Stimulated activated CD8-positive, alpha-beta memory T cell treated with anti-CD3 and anti-CD28 coated beads, Interleukin-4, amount 100 ng/mL, for 1 hour (primary cell): ENCODE measurements at places on chromosomes 3 and 15.

DNA sequence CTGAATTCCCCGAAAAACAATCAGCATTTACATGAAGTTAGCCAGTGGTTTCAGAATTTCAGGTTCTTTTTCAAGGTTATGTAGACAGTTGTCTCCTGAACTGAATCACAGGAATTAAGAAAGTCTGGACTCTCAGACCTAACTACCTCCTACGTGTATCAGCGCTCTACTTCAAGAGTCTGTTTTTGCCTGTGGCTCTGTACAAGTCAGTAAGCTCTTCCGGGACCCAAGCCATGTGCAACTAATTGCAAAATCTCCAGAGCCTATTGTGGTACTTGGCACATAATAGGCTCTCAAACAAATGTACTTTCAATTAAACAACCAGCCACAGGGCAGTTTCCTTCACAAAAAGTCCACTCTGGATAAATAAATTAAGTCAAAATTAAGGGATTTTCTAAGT lies 414.2 kb downstream of the PDCD6IP start:
- no peak for DNase-seq

DNA sequence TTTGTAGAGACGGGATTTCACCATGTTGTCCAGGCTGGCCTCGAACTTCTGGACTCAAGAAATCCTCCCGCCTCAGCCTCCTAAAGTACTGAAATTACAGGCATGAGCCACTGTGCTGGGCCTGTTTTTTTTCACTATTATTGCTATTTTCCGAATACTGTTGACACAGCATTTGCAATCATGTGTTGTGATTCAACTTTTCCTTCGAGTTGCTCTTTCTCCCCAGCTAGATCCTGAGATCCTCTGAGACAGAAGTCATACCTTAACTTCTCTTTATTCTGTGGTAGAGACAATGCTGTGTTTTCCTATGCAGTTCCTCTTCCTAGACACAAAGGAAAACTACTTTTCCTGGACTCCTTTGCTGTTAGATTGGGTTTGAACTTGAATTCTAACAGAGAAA lies 46.4 kb upstream of the USP3 start:
- DNase-seq, result no peak

DNA sequence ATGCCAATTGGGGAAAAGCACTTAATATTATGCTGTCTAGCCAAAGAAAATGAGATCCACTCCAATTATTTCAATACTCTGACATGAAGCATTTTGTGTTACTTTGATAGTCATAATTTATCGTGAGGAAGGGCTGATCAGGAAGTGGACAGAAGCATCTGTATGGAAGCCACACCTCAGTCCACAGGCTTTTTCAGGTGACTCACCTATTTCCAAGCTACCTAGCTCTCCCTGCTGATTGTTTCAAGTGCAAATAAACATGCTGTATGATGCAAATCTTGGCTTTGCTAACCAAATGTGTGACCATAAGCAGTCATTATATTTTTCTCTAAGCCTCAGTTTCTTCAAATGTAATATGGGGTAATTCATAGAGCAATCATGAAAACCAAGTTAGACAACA lies 30.8 kb upstream of the CPB1 start:
- DNase-seq, result no peak

GRCh38 chr3:139906418-139906817 lies 28.6 kb upstream of the CLSTN2 start:
- no peak for DNase-seq

DNA sequence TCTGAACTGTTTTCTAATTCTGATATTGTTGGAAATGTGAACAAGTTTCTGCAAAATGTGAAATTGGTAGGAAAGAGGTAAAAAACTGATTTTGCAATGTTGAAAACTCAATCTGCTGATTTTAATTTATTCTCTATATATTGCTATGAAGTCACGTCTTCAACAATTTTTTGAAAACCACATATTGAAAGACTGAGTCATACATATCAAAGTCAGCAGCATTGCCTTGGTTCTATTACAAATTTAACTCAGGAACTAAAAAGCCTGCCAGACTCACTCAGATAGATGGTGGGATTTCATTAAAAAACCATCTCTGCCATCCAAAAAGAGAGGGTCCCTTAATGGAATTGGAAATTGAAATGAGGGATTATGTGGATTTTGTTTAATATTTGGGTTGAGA lies 351.4 kb downstream of the CNTN3 start:
- DNase-seq, result no peak

DNA sequence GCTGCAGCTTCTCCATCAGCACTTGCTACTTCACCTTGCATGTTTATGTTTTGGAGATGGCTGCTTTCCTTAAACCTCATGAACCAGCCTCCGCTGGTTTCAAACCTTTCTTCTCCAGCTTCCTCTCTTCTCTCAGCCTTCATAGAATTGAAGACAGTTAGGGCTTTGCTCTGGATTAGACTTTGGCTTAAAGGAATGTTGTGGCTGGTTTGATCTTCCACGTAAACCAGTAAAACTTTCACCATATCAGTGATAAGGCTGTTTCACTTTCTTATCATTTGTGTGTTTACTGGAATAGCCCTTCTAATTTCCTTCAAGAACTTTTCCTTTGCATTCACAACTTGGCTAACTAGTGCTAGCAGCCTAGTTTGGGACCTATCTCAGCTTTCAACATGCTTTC lies 11.7 kb upstream of the GNAT1 start:
- DNase-seq, result no peak

DNA sequence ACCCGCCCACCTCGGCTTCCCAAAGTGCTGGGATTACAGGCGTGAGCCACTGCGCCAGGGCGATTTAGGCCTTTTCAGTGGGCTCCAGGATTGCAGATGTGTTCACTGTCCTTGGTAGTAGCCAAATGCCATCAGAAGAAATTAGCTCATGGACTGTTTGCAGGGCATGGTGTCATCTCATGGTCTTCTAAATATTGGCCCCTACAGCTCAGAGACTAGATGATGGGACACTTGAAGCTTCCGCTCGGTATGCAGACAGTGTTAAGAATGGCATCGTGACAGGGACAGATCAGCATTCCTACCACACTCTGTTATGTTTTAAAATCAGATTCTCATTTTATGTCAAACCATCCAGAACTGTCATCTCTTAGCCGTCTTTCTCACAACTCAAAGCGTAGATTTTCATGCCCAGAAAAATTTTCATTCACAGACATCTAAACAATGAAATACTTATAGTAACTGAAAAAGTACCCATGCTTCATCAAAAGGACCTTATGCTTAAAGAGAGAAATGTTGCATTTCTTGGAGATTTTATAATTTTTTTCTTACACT lies 24.9 kb downstream of the SLCO3A1 start:
- DNase-seq, result no peak

DNA sequence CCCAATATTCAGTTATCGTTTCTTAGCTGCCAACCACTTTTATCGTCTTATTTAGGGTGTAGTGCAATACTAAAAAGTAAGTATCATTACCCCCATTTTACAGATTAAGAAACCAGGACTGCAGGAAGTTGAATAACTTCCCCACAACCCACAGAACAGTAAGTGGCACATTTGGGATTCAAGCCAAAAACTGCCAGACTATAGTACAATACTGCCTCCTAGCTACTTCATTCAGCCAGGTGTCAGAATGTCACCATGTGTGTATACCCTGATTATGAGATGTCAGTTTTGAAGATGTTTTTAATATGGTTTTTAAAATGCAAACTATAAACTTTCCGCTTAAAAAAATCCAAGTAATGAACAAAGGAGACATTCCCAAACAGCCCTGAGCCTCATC lies 74.2 kb upstream of the PROK2 start:
- DNase-seq, result no peak

GRCh38 chr3:195068084-195069080 lies 202.6 kb downstream of the XXYLT1 start:
- no peak for DNase-seq

GRCh38 chr15:45200799-45201556 lies 13.2 kb upstream of the SHF start:
- DNase-seq, result peak; percentile 51

DNA sequence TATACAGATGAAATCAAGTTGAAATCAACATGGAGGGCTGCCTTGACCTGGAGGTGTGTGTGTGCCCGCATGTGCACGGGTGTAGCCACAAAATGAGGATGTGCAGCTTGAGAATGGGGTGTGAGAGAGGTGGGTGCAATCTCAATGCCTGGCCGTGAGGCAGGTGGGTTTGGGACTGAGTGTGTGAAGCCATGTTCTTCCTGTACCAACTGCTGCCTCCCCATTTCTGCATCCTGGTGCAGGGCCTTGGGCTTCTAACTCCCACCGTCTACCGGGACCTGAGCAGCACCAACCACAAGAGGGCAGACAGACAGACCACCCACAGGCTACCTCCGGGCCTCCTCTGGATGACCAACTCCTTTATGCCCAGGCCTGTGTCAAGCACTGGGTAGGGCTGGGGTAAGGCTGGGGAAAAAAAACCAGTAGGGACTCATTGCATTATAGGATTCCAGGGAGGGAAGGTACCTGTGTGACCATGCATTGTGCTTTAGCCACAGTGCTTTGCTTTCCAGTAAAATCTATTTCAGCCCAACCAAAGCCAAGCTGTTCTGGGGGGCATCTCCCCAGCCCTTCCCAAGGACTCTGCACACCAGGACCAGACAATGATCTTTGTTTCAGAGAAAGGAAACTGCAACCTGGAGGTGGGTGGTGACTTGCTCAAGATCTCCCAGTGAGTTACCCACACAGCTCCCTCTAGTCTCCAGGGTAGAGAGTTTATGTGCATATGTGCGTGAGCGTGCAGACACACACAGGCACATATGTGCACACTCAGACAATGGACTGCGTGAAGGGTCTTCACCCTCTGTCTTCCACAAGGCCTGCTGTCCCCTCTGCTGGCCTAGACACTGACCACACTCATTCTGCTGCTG lies 162.2 kb upstream of the TLE3 start:
- no peak for DNase-seq

DNA sequence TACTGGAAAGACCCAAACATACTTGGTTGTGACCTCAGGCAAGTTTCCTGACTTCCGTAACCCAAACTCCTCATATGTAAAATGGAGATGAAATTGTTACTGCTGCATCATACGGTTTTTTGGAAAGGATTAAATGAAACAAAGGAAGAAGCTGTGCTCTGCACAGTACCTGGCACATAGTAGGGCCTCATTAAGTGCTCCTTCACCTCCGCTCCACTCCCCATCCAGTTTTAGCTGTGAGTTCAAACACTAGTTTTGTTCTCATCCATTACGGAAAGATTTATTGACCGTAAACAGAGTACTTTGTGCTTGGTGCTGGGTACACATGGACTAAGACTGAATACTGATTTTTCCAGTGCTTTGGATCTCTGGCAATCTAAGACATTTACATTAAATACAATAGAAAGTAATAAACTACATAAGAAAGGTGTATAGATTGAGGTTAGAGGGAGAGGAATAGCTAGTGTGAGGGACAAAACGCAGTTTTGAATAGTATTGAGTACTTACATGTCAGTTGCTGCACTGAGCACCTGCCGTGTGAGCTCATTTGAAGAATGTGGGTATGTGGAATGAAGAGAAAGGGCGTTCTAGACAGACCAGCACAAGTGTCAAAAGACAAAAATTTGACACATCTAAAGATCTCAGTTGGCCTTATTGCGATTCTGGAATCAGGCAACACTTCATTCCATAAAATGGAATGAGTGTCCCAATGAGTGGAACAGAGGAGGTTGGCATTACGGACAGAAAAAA lies 594 bp upstream of the ICE2 start:
- DNase-seq, result no peak

- no peak for DNase-seq
Measured at GRCh38 chr3:190658106-190658505, 144.2 kb downstream of the IL1RAP start.

- DNase-seq, result no peak
Measured at GRCh38 chr15:42037656-42038055, 16.8 kb upstream of the PLA2G4E start.

GRCh38 chr3:192636517-192637444 lies 90.6 kb downstream of the FGF12 start:
- no peak for DNase-seq

DNA sequence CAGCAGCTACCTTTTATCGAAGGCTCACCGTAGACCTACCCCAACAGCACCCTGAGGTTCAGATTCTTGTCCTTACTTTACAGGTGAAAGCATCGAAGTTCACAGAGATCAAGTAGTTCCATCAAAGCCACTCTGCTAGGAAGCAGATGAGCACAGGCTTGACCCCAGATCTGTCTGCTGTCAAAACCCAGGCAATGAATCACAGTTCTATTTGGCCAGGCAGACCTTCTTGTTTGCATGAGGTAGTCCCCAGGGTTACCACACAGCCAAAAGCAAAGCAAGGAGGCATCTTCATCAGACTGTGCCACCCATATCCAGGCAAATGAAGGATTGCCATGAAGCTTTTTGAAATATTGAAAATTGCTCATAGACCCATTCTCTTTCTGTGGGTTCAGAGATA lies 33.0 kb downstream of the HES1 start:
- no peak for DNase-seq

DNA sequence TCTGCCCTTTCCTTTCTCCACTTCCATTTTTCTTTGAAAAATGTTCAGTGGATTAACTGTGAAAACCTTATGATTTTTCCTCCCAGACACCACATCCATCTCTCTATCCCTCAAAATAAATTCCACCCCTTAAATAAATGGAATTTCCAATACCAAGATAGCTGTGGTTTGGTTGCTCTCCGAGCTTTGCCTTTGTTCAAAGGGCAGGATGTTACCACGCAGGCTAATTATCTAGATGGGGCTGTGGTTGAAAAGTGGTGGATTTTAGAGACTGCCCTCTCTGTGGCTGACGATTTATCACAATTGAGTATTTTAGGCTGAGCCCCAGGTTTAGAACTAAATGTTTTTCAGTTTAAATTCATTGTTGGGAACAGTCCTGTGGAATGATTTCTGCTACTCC lies 36.9 kb upstream of the CMSS1 start:
- no peak for DNase-seq

DNA sequence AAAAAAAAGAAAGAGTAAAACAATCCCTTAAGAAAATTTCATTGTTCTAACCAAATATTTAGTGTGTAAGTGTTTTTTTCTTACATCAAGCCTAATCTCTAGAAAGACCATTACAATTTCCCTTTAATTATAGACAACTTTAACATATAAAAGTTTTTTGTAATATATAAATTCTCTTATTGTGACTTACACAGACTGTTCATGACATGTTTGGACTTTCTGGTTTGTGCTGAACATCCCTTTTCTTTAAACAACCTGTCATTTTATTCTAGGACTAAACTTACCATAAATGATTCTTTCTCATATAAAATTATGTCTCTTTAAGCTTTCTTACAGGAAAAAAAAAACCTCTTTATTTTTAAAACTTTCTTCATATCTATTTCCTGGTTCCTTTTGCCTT lies 13.0 kb upstream of the BTLA start:
- no peak for DNase-seq

DNA sequence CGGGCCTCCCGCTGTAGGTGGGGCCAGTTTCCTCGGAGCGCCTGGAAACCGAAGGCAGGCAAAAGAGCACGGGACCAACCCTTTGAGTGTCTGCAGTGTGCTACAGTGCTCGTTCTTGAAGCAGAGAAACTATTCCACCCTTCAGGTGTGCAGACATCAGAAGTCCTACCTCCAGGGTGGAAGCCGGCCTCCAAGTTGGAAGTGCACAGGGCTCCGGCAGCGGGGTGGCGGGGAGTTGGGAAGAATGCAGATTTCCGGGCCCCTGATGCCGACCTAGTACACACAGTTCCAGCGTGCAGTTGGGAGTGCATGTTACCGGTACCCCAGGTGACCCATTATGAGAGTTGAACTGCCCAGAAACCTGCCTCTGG lies 3.0 kb downstream of the KLF13 start:
- no peak for DNase-seq
